GM04503 (cell line): ENCODE measurements at places on chromosomes 11 and 22.

DNA sequence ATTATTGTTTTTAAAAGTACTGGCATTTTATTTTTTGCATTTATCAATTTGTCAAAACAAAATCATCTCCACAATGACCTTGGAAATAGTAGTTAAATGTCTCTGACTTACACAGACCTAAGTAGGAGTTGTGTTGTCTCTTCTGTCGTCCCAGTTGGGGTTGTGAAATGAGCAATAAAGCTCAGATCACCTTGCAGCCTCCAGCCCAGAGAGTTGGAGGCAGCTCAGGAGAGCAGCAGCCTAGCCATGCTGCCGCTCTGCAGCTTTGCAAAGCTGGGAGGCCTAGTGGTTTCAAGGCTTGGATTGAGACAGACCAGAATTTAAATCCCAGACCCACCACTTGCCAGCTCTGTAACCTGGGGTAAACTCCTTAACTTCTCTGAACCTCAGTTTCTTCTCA lies 65.2 kb upstream of the CRYBB3 start:
- DNase-seq, result no peak

- DNase-seq, result no peak
Measured at GRCh38 chr11:132751516-132752250, 780.6 kb downstream of the OPCML start.

DNA sequence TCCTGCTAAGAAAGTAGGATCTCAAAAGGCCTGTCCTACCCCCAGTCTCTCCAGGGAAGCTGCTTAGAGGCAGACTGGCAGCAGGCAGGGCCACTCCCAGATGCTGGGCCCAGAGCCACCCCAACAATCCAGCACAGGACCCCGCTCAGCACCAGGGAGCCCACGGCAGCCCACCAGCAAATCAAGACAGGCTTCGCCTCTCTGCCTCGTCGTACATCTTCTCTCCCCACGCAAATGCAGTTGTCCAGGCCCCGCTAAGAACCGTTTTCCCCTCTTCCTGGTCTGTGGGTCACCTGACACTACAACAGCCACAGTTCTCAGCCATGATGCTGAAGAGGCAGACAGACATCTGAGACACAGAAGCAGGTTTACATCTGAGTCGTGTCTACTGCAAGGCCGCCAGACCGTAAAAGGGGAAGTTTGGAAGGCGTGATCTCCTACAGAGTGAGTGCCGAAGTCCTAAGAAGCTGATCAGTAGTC lies 51.1 kb downstream of the IGSF9B start:
- DNase-seq, result no peak

DNA sequence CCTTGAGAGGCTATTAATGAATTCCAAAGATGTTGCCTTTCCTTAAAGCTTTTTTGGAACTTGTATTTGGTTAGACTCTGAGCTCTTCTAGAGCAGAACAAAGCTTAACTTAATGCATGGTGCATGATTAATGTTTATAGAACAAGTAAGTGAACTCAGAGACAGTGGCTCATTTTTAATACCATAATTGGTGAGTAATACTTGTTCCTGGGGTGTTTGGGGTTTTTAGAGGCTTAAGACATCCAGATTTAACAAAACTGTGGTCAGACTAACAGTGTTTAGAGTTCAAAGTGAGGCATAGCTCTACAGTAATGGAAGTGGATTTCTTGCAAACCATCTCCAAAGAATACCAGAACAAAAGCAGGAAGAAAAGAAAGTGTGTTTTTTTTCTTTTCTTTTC lies 73.7 kb upstream of the CTSC start:
- peak; percentile 42 for DNase-seq

GRCh38 chr11:68913188-68913587 lies 9.5 kb downstream of the IGHMBP2 start:
- DNase-seq, result no peak

GRCh38 chr22:48902001-48902869 lies 925.4 kb downstream of the BRD1 start:
- DNase-seq, result no peak

DNA sequence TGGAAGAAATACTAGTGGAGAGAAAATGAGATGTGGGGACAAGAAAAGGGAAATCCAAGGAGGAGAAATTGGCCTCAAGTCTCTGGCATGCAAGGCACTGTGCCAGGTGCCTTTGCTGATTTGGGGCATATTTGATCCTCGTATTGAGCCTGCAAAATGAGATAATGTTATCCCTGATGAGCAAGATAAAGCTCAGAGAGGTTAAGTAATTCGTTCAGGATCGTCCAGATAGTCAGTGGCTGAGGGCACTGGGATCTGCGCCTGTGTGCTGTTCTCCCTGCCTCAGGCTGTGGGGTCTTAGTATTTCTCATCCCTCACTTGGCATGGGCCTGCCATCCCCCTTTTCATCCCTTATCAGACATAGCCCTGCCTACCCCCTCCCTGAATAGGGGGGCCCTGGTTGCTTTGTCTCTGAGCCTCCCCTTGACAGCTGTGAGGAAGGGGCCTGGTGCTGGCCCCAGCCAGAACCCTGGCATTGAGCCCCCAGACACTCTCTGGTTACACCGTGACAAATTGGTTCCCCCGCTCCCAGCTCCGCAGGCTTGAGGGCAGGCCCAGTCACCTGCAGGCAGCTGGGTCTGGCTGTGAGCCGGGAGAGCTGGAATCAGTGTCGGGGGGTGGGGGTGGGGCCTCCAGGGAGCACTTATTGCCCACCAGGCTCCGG lies 85.7 kb downstream of the NECTIN1 start:
- DNase-seq, result no peak

GRCh38 chr11:106399076-106399511 lies 321.6 kb downstream of the AASDHPPT start:
- DNase-seq, result peak; percentile 98

- no peak for DNase-seq
Measured at GRCh38 chr11:35043936-35044335, 95.0 kb upstream of the CD44 start.

GRCh38 chr11:132330515-132330914 lies 960.1 kb downstream of the NTM start:
- DNase-seq, result no peak

DNA sequence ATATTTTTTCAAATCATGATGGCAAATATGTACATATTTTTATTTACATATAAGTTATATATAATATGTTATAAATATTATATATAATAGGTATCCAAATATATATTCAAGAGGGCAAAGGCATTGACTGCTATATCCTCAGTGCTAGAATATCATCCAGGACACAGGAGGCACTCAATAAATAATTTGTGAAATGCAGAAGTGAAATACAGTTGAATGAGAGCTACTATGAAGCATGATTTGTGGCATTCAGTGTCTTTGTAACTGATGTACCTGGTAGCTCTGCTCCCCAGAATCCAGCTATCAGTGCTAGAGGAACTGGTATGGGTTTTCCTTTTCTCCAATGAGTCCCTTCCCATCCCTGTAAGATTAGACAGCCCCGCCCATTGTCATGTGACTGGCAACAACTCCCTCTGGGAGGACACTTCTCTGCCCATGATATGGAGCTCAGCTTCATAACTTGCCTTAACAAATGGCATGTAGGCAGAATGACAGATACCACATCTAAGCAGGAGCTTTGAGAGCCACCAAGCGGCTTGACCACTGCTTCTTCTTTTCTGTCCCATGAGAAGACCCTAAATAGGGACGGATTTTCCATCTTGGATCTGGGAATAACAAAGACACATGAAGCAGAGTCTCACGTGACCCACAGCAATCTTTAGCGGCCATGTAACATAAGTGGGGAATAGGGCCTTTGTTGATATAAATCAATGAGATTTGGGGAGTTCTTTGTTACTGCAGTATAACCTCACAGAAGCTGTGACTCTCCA lies 10.2 kb upstream of the CD82 start:
- DNase-seq, result no peak

GRCh38 chr11:73142128-73142377 lies at the start of gene FCHSD2:
TSS of gene FCHSD2 (minus strand) at chr11:73142318. CDS start at chr11:73141877, 441 bp downstream.
- no peak for DNase-seq

DNA sequence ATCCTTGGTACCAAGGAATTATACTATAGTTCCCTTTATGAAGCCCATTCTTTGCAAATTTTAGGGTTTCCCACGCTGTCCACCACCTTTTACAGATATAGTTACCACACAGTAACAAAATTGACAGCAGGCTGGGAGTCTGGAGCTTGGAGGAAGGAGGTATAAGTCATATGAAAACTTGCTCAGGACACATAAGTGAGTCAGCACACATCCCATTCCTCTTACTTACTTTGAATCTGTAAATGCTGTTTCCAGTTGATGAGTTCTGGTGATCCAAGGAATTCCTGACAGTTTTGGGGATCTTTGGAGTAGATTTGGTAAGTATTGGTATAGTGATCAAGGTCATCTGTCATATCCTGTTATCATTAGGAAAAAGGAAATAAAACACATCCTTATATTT lies 19.2 kb downstream of the GLYAT start:
- DNase-seq, result no peak

GRCh38 chr22:46613606-46614021 lies 6.6 kb upstream of the GRAMD4 start:
- no peak for DNase-seq

- no peak for DNase-seq
Measured at GRCh38 chr11:61297341-61297740, 2.2 kb upstream of the VWCE start.

DNA sequence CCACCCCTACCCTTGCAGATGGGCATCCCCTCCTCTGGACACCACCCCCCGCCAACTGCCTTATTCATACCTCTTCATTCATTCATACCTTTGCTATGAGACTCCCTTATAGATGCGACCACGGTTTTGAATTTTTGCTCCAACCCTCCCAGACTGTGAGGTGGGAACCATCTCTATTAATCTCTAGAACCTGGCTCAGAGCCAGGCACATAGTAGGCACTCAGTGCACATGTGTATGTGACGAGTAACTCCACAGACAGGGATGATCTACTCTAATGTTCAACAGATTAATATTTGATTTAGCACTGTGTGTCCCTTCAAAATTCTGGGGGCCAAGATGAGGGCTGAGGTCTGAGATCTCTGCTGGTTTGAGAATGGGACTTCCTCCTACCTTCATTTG lies 220.4 kb downstream of the ST3GAL4 start:
- DNase-seq, result no peak

GRCh38 chr11:119536801-119537200 lies 113.8 kb upstream of the THY1 start:
- DNase-seq, result no peak

DNA sequence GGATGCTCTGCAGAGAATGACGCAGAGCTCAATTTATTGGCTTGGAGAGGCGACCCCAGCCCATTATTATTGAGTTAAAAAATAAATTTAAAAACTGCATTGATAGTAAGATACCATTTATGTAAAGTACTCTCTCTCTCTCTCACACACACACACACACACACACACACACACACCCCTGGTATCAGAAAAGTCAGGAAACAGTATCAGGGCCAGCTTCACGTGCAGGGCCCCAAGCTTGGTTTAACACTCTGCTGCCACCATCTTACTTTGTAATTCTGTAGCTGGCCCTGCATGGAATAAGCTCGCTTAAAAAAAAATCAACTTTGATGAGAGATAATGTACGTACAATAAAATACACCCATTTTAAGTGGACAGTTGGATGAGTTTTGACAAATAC lies 59.8 kb upstream of the CD5 start:
- no peak for DNase-seq

GRCh38 chr22:32776802-32777201 lies 24.7 kb upstream of the TIMP3 start:
- no peak for DNase-seq

DNA sequence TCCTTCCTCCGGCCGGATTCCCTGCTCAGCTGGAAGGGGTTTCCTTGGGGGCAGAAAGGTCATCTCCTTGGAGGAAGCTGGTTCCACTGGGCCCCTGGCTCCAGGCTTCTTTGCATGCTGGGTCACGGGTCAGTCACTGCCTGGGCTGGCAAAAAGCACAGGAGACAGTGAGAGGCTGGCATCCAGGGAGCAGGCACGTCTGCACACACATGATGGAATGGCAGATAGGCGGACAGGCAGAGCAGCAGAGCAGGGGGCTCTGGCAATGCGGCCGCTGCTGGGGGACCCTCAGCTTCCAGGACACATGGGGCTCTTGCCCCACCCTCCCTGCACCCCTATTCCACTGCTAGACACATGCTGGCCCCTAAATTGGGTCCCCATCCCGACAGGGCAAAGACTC lies 40.4 kb downstream of the C11orf58 start:
- DNase-seq, result no peak
